ENCODE measurements at places on chromosomes 1 and 21. TPM values are rescaled to one million over a fixed set of nuclear protein-coding genes. Genes with fewer than 3 reads are reported as not detected.

GRCh38 chr1:59007820-59008598, 224.2 kb upstream of the JUN start:
- DNase-seq, result no peak

GRCh38 chr1:33502726-33503125, 30.3 kb downstream of the ZSCAN20 start:
- no peak for DNase-seq

- DNase-seq, result no peak
These were observed 22.3 kb downstream of the APP start for GRCh38 chr21:26148071-26148839.

- DNase-seq, result no peak
These were observed at the start of gene ADORA1 for GRCh38 chr1:203127666-203128430. ADORA1 (plus strand) TSS chr1:203127726; CDS start chr1:203128842, 1,116 bp downstream.

- DNase-seq, result no peak
These were observed 14.0 kb upstream of the PPP2R5A start for GRCh38 chr1:212271234-212271633.

DNA sequence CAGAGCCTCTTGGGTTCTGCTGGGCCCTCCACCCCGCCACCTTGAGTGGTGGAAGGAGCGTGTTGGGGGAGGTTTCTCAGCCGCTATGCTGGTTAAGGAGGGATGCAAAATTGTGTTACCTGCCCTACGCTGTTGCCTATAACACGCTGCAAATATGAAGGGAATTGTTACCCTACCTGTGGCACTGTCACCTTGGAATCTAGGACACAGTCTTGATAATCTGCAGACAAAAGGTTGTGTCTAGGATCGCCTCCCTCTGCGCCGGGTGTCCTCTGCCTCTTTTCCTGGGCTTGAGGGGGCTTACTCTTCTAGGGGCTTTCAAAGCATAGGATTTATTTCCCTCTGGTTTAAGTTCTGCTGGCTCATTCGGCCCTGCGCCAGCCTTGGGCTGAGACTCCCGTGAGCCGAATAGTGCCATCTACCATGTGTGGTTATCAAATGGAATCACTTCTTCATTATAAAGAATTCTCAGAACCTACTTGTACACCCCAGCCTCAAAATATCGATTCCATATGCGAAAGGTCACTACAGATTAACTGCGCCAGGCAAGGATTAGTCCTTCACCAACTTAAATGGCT, 697 bp downstream of the SLC22A15 start:
- no peak for DNase-seq

GRCh38 chr1:53316766-53317581, 10.9 kb downstream of the LRP8 start:
- no peak for DNase-seq

DNA sequence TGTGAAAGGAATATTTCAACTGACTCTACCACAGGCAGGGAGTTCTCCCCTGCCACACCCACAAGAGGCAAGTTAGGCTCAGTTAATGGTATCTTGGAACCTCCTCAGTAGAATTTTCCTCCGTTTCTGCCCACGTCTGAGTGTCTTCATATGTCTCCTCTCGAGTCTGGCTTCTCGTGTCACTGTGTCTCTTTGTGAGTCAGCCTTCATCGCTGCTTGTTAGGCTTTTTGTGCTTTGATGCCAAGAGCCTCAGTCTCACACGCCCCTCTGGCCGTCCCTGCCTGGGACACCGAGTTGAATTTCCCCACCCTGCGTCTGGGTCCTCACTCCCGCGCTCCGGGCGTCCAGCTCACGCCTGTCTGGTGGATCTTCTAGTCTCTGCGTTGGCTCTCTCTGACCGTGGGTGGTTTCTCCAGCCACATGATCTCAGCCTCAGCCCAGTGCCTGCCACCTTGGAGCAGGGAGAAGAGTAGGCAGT, 125.7 kb upstream of the GADD45A start:
- DNase-seq, result no peak

DNA sequence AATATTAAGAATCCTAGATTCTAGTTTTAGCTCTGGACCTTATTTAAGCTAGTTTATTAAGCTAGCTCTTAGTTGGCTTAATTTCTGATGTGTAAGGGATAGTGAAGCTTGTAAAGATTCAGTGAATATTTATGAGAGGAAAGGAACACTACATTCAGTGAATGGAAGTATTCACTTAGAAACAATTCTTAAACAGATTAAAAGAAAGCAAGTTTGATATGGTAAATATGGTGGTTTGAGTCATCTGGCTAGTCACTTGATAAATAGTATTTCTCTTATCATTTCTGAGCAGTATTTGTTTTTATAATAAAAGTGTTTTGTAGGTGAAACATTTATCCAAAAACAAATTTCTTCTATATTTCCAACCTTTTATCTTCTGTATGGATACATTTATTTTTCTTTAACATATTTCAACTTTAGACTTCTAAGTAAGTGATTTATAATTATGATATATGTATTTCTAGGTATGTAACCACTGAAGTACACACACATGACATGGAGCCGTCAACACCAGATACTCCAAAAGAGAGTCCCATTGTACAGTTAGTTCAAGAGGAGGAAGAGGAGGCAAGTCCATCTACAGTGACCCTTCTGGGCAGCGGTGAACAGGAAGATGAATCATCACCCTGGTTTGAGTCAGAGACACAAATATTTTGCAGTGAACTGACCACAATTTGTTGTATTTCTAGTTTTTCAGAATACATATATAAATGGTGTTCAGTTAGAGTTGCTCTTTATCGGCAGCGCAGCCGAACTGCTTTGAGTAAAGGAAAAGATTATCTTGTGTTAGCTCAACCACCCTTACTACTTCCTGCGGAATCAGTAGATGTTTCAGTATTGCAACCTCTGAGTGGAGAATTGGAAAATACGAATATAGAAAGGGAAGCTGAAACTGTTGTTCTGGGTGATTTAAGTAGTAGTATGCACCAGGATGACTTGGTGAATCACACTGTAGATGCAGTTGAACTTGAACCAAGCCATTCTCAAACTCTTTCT, 55.6 kb downstream of the SUCO start:
- peak; percentile 51 for DNase-seq

GRCh38 chr1:31043631-31044030, 21.9 kb downstream of the PUM1 start:
- DNase-seq, result no peak

DNA sequence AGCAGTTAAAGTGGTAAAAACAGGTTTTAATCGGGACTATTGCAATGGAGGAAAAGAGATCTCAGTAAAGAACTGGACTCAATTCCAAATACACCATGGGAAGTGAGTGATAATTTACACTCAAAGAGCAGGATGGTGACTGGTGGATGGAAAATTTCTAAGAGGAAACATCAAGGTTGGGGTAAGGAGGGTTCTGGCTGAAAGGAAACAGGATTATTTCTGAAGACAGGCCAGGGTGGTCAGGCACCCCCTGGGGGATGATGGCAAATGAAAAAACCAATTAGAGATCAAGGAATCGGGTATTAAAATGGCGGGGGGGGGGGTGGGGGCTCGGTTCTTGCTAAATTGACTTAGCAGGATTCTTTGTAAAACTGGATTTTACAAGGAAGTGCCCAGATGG, 12.3 kb upstream of the HSD11B1 start:
- DNase-seq, result no peak

Gene CCDC30
- 1.8 TPM for total RNA-seq

GRCh38 chr1:39722495-39722894, 16.2 kb upstream of the PPIE start:
- no peak for DNase-seq

Gene PDZK1IP1
- total RNA-seq, result 28.1 TPM

- DNase-seq, result no peak
These were observed 22.8 kb downstream of the LCE3E start for GRCh38 chr1:152543820-152544219.

Gene MFN2
- 73.5 TPM for total RNA-seq

Gene C1orf74
- total RNA-seq, result 12.7 TPM

Gene NUAK2
- 139 TPM for total RNA-seq

Gene DNAH14
- 30.8 TPM for total RNA-seq

- no peak for DNase-seq
These were observed 55.7 kb upstream of the KIRREL1 start for GRCh38 chr1:157937744-157938143.

Gene SMPDL3B
- total RNA-seq, result 23.3 TPM

DNA sequence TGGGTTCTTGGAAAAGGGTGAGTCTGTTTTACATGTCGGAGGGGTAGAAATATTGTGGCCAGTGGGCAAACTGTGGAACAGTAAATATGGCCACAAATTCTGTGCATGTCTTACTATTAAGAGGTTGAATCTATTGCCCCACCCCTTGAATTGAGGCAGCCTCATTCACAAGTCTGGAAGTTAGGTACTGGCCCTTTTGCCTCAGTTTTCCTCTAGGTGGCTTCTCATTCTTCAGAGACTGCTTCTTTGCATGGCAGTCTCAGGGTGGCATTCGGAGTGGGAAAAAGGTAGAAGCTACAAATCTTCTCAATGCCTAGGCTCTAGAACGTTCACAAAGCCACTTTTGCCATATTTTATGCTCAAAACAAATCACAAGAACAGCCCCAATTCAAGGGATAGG, 57.2 kb downstream of the SLC9C2 start:
- no peak for DNase-seq

DNA sequence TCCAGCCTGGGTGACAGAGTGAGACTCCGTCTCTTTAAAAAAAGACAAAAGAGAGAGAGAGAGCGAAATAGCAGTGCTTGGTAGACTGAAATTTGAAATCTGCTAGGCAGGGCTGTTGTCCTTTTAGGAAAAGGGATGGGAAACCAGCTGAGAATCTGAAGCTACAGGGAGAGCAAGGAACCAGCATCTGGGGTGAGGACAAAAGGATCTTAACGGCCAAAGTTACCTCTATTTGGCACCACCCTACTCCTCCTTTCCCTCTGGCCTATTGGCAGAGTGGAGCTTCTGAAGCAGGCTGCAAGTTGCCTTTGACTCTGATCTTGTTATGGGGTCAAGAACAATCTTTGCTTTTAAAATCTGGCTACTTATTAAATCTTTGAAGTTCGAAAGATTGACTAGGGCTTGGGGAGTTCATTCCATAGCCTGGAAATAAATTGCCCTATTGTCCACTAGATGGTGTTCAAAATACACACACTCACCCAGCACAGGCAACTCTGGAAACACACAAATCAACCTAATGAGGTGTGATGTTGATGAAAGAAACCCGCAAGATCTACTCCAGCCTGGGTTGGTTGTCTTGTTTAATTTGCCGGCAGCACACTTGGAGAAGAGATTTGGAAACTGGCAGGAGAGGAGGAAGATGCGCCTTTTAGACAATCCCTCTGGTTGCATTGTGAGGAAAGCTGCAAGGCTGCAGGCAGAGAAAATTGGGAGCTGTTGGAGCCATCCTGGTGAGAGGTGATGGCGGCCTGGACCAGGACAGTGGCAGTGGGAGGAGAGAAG, 16.5 kb upstream of the PARP1 start:
- DNase-seq, result no peak

DNA sequence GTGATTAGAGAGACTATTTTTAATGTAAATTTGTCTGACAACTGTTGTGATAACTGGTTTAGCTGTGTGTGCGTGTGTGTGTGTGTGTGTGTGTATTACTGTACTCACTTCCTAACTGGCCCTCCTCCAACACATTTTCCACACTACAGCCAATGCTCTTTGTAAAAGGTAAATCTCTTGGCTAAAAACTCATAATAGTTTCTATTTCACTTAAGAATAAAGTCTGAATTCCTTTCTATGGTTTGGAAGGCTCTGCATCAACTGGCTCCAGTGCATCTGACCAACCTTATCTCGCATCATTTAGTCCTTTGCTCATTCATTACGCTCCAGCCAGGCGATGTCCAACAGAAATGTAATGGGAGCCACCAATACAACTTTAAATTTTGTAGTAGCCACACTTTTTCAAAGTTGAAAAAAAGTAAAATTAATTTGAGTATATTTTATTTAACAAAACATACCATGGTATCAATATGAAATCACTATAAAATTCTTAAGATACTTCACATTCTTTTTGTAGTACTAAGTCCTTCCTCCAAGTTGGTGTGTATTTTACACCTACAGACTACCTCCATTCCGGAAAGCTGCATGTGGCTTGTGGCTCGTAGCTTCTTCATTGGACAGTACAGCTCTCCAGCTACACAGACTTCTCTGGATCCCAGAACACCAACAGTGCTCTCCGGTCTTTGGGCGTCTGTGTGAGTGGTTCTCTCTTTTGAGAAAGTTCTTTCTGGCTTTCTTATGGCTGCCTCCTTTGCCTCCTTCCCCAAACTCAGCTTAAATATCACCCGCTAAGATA, 68.9 kb downstream of the NRIP1 start:
- no peak for DNase-seq

GRCh38 chr1:1612104-1612400, 3.2 kb upstream of the MIB2 start:
- no peak for DNase-seq

DNA sequence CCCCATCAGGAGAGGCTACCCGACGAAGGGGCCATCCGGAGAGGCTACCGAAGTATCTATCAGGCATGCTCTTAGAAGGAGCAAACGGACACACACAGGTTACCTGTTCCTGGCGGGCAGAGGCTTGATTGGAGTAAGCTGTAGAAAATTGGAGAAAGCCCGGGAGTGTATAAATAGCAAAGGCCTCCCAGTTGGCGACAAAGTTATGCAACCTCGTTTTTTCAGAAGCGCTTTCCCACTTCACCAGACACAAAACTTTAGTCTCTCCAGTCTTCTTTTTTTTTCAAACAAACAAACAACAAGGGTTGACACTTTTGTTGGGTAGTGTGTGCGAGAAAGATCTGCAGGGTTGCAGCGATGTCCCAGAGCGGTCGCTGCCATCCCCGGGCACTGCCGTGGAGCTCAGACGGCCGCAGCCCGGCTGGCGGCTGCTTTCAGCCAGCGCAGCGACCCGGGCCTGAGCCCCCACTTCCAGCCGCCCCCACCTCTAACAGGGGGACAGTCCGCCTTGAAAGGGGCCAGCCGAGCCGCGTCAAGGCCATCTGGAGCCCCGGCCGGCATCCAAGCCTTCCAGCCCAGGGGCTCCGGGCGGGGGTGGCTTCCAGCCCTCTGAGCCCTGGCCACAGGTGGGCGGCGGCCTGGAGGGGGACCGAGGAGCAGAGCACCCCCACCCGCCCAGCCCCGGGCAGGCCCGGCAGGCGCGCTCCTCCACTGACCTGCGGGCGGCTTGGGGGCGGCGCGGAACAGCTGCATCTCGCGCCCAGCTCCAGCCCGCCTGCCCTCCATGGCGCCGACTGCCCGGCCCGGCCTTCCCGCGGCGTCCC, 616 bp downstream of the MCOLN3 start:
- DNase-seq, result no peak

GRCh38 chr21:33495743-33496142, 4.2 kb upstream of the DNAJC28 start:
- DNase-seq, result no peak

- no peak for DNase-seq
These were observed 7.0 kb downstream of the NOL9 start for GRCh38 chr1:6547301-6547700.

All from kidney epithelial cell (primary cell).